ENCODE measurements at places on chromosomes 1 and 21.

DNA sequence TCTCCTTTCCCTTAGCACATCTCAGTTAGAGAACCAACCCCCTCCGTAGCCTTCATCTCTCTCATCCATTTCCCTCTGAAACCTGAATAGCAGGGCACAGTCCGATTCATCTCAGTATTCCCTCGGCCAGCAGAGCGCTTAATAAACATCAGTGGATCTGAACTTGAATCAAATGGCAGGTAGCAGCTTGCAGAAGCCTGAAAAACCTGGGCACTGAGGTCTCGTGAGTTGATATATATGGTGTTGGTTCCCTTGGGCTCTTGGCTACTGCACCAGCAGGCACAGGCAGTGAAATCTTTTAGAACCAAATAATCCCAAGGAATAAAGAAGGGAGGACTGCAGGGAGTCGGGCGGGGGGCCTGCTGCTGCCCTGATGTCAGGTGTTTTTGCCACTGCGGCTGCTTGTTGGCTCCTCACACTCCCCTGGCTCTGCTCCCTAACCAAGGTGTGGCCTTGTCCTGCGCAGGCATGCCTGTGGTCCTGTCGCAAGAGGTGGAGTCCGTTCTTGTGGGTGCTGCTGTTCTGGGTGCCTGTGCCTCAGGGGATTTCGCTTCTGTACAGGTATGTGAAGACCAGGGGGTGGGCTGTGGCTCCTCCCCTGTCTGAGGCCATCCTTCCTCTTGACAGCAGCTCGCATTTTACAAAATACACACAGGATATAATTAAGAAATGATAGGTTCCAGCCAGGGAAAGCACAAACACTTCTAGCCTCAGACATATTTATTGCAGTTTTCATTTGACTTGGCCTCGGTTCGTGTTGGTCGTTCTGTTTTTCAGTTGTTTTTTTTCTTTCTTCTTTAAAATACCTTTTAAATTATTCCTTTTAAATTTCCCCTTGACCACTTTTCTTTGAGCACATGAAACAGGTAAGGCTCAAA lies 140.9 kb upstream of the HOOK1 start:
- no peak for DNase-seq

GRCh38 chr1:239368436-239369109 lies 17.8 kb upstream of the CHRM3 start:
- DNase-seq, result no peak

- DNase-seq, result no peak
Measured at GRCh38 chr1:201436393-201436792, 14.9 kb upstream of the TNNI1 start.

DNA sequence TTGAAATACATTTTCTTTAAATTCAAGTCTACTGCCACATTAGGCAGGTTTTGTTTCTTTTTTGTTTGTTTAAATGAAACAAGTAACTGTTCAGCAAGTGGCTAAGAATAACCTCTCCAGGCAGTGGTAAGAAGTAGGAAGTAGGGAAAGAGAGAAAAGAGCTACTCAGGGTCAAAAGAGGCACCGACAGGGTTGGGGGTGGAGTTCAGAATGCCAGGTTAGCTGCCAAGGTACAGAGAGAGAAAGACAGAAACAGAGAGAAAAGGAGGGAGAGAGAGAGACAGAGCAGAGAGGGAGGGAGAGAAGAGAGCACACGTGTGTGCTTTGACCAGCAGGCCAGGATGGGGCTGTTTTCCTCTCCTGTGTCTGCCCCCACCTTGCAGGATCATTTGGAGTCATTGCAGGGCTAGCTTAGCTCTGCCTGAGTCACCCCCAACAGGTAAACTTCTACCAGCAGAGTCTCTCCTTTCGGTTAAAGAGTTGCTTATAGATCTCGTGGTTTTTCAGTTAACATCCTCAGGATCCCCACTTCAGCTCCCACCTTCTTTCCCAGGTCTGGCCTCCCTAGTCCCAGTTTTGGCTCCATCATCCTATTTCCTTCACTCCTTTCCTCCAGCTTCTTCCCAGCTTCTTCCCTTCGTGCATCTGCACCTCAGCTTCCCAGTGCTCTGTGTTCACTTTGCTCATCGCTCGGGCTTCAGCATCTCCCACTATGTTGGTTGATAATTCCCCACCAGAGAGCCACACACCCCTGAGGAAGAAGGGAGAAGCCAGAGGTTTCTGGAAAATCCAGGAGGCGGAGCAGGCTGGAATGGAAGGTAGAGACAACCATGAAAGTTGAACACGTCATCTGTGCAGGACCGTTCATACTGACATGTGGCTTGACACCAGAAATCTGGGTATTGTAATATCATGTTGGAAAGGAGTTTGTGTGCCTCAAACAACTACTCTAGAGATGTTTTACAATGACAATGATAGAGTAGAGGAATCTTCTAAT lies 21.8 kb upstream of the RAB4A start:
- no peak for DNase-seq

DNA sequence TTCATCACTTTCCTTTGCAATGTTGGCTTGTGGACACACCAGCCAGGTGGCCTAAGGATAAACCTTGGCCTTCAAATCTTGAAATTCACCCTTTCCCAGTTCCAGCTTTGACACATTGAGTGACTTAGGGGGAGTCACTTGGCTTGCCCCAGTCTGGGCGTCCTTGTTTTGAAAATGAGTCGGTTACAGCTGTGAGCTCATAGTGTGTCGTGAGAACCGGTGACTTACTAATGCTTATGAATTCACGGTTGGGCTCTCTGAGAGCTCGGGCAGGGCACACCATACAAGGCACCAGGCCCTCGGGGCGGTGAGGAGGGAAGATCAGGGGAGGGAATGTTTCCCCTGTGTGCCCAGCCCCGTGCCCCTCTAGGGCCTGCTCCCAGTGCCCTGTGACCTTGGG lies 126.9 kb upstream of the TMPRSS2 start:
- DNase-seq, result no peak

GRCh38 chr1:221944247-221944870 lies 202.5 kb upstream of the DUSP10 start:
- no peak for DNase-seq

DNA sequence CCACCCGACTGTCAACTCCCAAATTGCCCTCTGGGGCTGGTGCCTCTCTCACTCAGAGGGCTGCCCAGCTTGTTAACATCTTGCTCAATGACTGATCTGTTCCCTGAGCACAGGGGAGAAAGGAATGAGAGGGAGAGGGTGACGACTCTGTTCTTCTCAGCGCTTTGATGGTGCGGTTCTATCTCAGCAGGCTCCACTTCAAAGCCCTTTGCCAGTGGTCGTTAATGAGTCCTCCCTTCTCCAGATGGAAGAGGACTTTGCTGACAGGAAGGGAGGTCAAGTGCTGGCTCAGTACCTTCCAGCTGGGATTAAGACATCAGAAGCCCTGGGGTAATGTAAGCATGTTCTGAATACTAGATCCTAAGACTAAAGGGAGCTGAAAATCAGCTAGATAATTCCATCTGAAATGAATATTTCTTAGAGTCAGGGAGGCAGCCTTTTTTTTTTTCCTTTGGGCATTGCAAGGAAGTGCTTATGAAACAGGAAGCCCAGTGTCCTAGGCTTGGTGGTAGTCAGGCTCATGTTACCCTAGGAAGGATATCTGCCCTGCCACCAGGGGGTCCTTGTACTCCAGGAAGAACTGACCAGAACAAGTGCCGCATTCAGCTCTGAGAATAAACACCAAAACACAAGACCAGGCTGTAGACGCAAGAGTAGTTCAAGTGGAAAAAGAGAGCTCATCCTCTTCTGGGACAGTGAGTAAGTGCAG lies 4.7 kb downstream of the FMOD start:
- no peak for DNase-seq

DNA sequence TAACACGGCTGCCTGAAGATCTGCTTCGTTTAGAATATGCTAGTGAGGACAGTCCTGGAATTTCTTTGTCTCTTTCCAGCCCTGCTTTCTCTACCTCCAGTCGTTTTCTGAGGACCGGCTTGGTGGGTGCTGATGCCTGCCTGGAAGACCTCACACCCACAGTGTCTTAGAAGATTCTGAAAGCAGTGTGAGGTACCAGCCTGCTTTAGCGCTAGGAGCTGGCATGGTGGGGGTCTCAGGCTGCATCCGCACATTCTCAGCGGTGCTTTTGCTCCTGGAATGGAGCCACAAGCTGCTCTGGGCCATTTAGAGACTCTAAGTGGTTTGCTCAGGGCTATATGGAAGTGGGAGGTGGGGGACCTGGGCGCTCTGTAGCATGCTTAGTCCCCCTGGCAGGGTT lies 61.4 kb downstream of the CD247 start:
- no peak for DNase-seq

GRCh38 chr1:227758366-227758765 lies 23.1 kb downstream of the SNAP47 start:
- DNase-seq, result no peak

GRCh38 chr1:196933531-196934189 lies 9.9 kb upstream of the CFHR2 start:
- DNase-seq, result no peak

GRCh38 chr1:119112244-119112643 lies 28.2 kb downstream of the WARS2 start:
- DNase-seq, result no peak

- DNase-seq, result peak; percentile 19
Measured at GRCh38 chr1:191851799-191852595, 306.3 kb upstream of the RGS18 start.

DNA sequence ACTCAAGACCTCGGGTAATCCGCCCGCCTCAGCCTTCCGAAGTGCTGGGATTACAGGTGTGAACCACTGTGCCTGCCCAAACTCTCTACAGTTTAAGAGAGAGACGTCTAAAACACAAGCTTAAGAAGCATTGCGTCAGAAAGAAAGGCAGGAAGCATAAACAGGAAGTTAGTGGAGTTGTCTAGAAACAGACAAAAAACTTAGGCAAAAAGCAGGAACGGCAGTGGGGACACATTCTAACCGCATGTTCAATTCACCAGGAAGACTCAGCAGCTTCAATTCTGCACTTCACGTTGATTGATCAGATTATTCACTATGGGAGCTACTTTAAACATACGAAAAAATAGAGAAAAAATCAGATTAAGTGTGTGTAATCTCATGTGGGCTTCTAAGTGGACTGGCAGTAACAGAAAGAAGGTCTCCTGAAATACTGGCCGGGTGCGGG lies 7.4 kb downstream of the CFAP74 start:
- peak; percentile 66 for DNase-seq

- DNase-seq, result no peak
Measured at GRCh38 chr1:245690156-245690690, 535.4 kb downstream of the KIF26B start.

- no peak for DNase-seq
Measured at GRCh38 chr21:35538386-35538785, 489.3 kb upstream of the RUNX1 start.

DNA sequence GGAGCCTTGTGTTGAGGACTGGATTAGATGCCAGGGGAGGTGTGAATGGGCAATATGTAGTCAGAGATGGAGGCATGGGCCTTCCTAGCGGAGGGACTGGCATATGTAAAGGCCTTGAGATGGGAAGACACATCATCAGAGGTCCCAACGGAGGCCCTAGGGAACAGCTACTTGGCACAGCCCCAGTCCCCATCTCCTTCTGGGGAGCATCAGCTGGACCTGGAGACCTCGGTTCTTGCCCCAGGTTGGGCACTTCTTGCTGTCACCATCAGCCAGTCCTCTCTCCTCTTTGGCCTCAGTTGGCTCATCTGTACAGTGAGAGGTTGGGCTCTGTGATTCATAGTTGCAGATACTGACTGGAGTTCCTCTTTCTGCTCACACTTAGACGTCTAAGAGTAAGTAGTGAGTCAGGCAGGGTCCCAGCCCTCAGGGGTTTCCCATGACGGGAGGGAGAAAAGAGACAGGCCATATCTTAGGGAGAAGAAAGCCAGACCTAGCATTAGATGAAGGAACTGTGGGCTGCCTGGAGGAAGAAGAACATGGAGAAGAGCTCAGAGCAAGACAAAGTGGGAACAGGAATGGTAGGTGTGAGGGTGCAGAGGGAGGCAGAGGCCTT lies 3.4 kb upstream of the MARCKSL1 start:
- no peak for DNase-seq

- no peak for DNase-seq
Measured at GRCh38 chr1:80349218-80349617, 1342.7 kb upstream of the ADGRL4 start.

DNA sequence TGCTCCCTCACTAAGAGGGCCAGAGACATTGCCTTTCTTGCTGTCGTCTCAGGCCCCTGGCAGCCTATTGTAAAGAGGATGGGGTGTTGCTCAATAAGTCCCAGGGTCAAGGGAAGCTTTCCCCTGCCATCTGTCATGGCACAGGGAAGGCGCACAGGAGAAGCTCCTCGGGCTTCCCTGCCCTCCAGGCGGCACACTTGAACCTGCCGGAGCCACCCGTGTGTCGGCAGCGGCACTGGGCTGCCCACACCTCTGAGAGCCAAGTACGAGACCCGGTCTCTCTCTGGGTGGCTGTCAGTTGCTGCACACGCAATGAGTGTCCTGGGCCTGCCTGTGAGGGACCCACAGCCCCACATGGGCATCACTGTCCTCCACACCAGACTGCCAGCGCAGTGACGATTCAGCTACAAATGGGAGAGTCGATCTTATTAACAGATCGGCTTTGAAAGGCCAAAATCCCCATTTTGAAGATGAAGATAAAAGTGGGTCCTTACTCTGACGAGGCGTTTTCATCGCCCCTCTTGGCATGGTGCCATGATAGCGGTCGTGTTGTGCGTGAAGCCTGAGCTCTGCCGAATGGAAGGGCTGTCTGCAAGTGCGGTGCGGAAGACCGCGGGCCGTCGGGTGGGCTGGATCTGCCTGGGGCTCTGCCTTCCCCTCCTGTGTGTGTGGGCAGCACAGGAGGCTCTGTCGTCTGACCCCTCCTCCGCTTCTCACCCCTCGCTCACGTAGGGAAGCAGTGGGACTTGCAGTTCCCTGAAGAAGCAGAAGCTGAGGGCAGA lies 29.2 kb upstream of the PDXK start:
- DNase-seq, result no peak

GRCh38 chr1:234123867-234124266 lies 219.4 kb downstream of the SLC35F3 start:
- DNase-seq, result no peak

Measured in H4 (cell line).